ENCODE measurements at places on chromosomes 7 and 10. TPM values are rescaled to one million over a fixed set of nuclear protein-coding genes. Genes with fewer than 3 reads are reported as not detected.
A peak's percentile ranks its signal among the peaks of the same experiment; 100 is the strongest.

DNA sequence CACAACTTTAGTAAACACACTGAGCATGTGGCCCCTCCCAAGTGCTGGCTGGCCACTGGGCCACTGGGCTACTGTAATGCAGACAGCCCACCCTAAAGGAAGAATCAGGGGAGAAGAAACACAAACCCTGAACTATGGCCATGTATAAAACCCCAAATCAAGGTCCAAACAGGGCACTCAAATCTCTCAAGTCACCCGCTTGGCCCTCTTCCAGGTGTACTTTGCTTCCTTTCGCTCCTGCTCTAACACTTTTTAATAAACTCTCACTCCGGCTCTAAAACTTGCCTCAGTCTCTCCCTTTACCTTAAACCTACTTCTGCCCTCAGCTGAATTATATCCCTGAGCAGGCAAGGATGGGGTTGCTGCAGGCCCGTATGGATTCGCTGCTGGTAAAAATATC is 72.6 kb downstream of the TPK1 start:
- no peaks in the 10 kb centered on the region for H3K27me3 ChIP-seq
- no peaks in the 10 kb centered on the region for H3K4me1 ChIP-seq
- no peaks in the 10 kb centered on the region for H3K36me3 ChIP-seq

The TSPAN13 gene
- total RNA-seq: 1.4 TPM

GRCh38 chr10:7998831-7999230 is 55.7 kb upstream of the GATA3 start:
- H3K4me1 ChIP-seq: no peaks in the 10 kb centered on the region
- no peak overlapping the region for H3K4me3 ChIP-seq
- no peaks in the 10 kb centered on the region for H3K36me3 ChIP-seq
- H3K27me3 ChIP-seq: no peaks in the 10 kb centered on the region

- no peak for DNase-seq
- H3K36me3 ChIP-seq: no peaks in the 10 kb centered on the region
- no peaks in the 10 kb centered on the region for H3K27me3 ChIP-seq
- no peak overlapping the region for H3K27ac ChIP-seq
- H3K4me1 ChIP-seq: peaks cover 14% of the 10 kb centered on the region
These were observed 46.2 kb upstream of the OSBPL3 start for GRCh38 chr7:25026156-25026555.

DNA sequence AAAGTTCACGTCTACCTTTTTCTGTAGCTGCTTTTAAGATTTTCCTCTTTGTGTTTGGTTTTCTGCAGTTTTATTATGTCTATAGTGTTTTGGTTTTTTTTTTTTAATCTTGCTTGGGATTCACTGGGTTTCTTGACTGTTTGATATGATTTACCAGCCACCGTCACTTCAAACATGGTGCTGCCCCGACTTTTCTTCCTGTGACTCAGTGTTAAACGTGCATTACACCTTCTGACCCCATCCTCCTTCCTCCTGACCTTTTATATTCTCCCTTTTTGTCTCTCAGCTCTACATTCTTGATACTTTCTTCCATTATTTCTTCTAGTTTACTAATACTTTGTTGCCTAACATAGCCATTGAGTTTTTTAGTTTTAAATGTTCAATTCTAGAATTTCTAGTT is 61.5 kb downstream of the GNA12 start:
- no peak overlapping the region for H3K4me3 ChIP-seq
- no peaks in the 10 kb centered on the region for H3K4me1 ChIP-seq
- no peaks in the 10 kb centered on the region for H3K27me3 ChIP-seq
- H3K27ac ChIP-seq: no peak overlapping the region
- no peak for DNase-seq
- peaks cover 3% of the 10 kb centered on the region for H3K36me3 ChIP-seq

- H3K4me3 ChIP-seq: no peak overlapping the region
- DNase-seq: no peak
- H3K27ac ChIP-seq: no peak overlapping the region
- H3K27me3 ChIP-seq: no peaks in the 10 kb centered on the region
These were observed 128.7 kb upstream of the RHEB start for GRCh38 chr7:151648429-151648828.

GRCh38 chr7:107860279-107860961 is 30.6 kb upstream of the DLD start:
- peaks cover 21% of the 10 kb centered on the region for H3K4me1 ChIP-seq
- no peak for DNase-seq
- no peak overlapping the region for H3K4me3 ChIP-seq
- H3K36me3 ChIP-seq: no peaks in the 10 kb centered on the region
- no peak overlapping the region for H3K27ac ChIP-seq

- H3K27ac ChIP-seq: no peak overlapping the region
- no peak for DNase-seq
- H3K36me3 ChIP-seq: no peaks in the 10 kb centered on the region
These were observed 1.8 kb downstream of the PALD1 start for GRCh38 chr10:70480239-70480861.

GRCh38 chr7:121623130-121623872 is 227.2 kb upstream of the FAM3C start:
- H3K27ac ChIP-seq: no peak overlapping the region
- no peak for DNase-seq
- H3K4me1 ChIP-seq: no peaks in the 10 kb centered on the region
- H3K4me3 ChIP-seq: no peak overlapping the region

DNA sequence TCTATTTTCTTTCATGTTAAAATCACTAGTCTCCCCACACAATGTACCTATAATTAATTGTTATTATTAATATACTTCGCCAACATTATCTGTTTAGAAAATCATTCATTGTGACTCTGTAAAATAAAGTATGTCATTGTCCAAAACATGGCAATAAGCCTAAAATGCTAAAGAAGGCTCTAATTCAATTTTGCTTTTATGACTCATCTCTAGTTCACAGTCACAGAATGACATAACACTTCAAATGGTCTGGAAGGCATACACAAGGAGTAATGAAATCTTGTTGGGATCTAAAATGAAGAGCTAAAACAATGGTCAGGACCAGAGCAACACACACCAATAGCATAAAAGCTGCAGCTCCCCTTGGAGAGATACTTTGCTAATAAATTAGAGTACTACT is 505.8 kb downstream of the GPAM start:
- no peaks in the 10 kb centered on the region for H3K4me1 ChIP-seq
- no peak for DNase-seq
- no peaks in the 10 kb centered on the region for H3K36me3 ChIP-seq
- no peaks in the 10 kb centered on the region for H3K27me3 ChIP-seq
- H3K4me3 ChIP-seq: no peak overlapping the region

DNA sequence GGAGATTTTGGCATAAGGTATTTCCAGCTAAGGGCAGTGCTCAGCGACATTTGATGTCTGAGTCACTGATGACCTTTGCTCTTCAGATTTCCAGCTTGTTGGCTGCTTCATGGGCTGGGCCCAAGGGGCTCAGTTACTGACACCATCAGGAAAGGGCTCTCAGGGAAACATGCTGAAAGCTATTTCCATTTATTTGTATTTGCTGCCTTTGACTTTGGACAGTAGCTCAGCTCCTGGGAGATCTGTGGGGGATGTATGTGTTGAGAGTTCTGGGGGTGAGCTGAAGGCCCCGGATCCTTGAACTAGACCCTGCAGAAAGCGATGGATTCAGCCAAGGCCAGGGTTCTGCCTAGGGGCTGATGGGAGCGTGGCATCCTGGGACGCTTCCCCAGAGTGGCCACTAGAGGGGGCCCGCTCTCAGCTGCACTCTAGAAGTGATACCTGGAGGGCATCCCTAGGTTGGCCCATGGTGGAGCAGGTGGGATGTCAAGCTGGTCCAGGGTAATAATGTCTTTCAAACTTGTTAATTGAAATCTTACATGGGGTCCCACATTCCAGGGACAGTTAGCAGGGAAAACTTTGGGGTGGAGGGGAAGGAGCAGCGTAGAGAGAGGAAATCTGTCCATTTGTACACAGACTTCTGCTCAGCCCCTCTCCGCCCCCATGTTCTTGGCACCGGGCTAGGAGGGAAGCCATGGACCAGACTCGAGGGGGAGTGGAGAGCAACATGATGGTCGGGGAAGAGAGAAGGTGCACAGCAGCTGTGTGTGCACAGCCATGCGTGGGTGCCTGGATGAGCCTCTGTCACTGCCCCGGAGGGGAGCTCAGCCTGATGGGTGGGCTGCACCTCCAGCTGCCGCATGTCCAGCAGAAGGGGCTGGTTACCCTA is 3.0 kb upstream of the BTBD16 start:
- H3K27ac ChIP-seq: no peak overlapping the region
- no peaks in the 10 kb centered on the region for H3K27me3 ChIP-seq
- peak; percentile 35 for DNase-seq
- no peaks in the 10 kb centered on the region for H3K4me1 ChIP-seq
- H3K36me3 ChIP-seq: no peaks in the 10 kb centered on the region

- no peak overlapping the region for H3K27ac ChIP-seq
- no peak for DNase-seq
These were observed 359.4 kb upstream of the NFE2L3 start for GRCh38 chr7:25792586-25792985.

- no peak for DNase-seq
- H3K4me1 ChIP-seq: no peaks in the 10 kb centered on the region
- no peaks in the 10 kb centered on the region for H3K36me3 ChIP-seq
These were observed 66.4 kb downstream of the ASAH2B start for GRCh38 chr10:50805981-50806622.

GRCh38 chr10:3312403-3312940 is 139.9 kb upstream of the PITRM1 start:
- no peaks in the 10 kb centered on the region for H3K36me3 ChIP-seq
- H3K27me3 ChIP-seq: no peaks in the 10 kb centered on the region
- H3K4me3 ChIP-seq: no peak overlapping the region

The TAS2R4 gene
- 0.16 TPM for total RNA-seq

The PFKFB3 gene
- 39.0 TPM for total RNA-seq

GRCh38 chr7:8065356-8065813 is 96.8 kb downstream of the GLCCI1 start:
- H3K27me3 ChIP-seq: no peaks in the 10 kb centered on the region
- no peak for DNase-seq
- H3K4me1 ChIP-seq: peaks cover 16% of the 10 kb centered on the region

GRCh38 chr10:48252354-48252650 is 22.2 kb downstream of the FRMPD2 start:
- no peaks in the 10 kb centered on the region for H3K36me3 ChIP-seq
- no peaks in the 10 kb centered on the region for H3K27me3 ChIP-seq
- no peak for DNase-seq
- no peak overlapping the region for H3K4me3 ChIP-seq

The CALML3 gene
- not detected for total RNA-seq

All from natural killer cell (primary cell).